ENCODE measurements at places on chromosomes 7 and 10. TPM values are rescaled to one million over a fixed set of nuclear protein-coding genes. Genes with fewer than 3 reads are reported as not detected.

DNA sequence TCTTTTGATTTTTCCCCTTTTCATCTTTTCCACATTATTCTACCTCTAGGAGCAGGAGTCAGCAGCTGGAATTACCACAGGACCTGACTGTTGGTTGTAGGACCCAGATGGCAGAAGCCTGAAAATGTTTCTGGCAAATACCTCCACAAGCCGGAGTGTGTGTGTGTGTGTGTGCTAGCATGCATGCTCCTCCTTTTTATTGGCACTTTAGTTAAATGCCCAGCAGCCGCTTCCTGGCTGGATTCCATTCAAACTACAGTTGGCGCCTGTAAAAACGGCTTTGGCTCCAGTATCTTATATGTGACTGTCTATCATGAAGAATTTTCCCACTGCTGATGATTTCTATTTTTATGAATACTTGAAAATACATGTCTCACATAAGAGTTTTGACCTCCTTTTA lies 319.7 kb upstream of the SP4 start:
- no peak for DNase-seq

Gene SH2D4B
- total RNA-seq: 0.19 TPM

GRCh38 chr7:55534262-55534915 lies 37.9 kb downstream of the VOPP1 start:
- DNase-seq: no peak

Gene HECW1
- total RNA-seq: 0.05 TPM

Gene WAPL
- total RNA-seq: 37.9 TPM

- DNase-seq: no peak
Observed at GRCh38 chr7:43584195-43584586, 1.3 kb downstream of the STK17A start.

DNA sequence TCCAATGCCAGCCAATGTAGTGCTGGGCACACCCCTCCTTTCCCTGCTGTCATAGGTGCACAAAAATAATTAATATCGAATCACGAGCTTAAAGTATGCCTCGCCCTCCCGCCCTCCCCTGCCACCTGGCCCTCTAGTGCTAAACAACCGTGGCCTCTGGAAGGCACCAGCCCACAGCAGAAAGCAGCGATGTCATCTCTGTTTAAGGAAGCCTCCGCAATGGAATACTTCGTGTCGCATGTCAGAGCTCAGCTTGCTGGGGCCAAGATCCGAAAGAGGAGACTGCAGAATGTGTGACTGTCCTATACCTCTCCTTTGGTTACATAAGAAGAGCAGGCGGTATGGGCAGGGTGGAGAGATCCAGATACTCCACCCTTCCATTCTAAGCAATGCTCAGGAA lies 71.5 kb downstream of the RHOBTB1 start:
- DNase-seq: no peak

DNA sequence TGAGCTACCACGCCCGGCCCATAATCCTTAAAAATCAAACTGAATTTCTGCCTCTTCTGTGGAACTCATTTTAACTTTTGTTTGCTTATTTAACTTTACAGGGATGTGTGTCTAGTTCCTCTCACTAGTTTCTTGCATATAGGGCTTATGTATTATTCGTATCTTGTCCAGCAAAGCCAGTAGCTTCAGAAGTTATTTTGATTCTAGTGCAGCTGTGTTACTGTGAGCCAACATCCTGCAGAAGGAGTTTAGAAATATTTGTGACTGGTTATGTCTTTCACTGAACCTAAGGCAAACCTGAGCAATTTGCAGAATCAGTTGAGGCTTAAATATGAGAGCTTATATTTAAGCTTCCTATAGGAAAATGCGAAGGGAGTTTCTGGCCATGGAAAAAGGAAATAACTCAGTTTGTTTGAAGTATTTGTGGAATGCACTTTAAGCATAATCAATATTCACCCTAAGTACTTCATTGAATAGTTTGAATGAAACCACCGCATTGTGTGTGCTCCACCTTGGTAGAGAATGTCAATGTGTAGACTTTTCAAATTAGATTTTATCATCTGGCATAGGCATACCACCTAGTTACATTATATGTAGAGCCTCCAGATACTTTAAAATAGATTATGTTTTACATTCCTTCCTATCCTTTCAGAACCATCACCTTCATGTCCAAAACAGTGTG lies 90.8 kb downstream of the MCU start:
- DNase-seq: no peak

DNA sequence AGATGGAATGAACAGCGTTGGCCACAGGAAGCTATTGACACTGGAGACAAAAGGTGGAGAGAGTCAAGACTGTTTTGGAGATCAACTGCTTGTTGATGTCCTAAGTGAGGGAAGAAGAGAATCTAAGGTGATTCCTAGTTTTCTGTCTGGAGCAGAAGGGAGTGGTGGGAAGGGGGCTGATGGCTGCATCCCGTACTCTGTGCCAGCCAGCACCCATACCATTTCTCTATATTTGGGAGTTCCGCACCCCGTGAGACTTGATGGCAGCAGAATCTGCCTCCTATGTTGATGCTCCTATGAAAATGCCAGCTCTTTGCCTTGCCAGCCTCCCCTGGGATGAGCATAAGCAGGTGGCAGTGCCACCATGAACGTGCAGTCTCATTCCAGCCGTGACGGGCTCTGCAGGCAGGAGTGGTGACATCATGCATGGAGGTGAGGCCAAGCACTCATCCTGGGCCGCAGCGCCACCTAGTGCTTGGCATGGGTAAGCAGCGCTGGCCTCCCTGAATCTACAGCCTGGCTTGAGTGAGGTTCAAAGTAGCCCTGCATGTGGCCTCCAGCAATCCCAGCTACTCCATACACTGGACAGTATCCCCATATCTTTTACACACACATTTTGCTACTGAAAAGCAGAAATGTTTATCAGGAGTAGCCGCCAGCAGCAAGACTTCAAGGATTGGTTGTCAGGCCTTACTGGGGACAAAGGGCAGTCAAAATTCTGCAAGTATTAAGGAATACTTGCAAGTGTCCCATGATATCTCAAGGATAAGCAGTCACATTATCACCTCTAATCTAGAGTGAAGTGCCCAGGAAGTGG lies 43.0 kb downstream of the PODXL start:
- peak; percentile 87 for DNase-seq

GRCh38 chr7:71911051-71911450 lies 501.1 kb downstream of the CALN1 start:
- no peak for DNase-seq

GRCh38 chr10:47359626-47360418 lies 11.7 kb downstream of the RBP3 start:
- no peak for DNase-seq

GRCh38 chr7:157384301-157384700 lies 47.5 kb downstream of the DNAJB6 start:
- DNase-seq: no peak

Gene CDK14
- 9.5 TPM for total RNA-seq

DNA sequence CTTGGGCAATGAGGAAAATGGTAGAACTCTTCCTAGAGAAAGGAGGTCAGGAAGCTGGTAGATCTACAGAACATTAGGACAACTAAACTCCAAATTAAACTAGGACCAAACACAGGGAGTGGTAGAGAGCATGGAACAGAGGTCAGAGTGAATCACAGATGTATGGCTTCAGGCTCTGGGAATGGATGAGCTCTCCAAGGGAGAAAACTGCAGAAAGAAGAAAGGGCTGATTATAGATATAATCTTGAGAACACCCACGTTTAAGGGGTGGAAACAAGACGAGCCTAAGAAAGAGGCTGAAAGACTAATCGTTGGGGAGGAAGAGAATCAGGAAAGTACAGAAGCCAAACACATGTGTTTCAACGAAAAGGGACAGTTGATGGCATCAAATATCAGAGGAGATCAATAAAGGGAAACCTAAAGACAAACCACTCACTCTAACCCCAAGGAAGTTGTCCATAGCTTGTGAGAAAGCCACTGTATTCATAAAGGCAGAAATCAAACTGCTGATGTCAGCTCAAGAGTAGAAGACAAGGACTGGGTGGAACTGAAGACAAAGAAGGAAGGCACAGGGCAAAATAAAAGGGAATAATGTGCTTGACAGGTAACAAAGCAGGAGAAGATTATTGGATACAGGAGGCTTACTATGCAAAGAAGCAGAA lies 41.4 kb downstream of the NUDCD3 start:
- no peak for DNase-seq

Gene SPRN
- total RNA-seq: not detected

DNA sequence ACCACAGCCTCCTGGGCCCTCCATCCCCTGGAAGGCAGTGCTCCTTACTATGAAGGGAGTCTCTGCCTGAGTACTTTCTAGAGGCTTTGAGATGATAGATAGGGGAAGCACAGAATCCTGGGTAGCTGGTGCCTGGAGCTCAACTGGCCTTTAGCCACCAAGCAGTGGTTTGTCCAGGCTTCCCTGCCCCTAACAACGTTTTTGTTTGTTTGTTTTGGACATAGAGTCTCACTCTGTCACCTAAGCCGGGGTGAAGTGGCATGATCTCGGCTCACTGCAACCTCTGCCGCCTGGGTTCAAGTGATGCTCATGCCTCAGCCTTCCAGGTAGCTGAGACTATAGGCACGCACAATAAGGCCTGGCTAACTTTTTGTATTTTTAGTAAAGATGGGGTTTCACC lies 289.4 kb downstream of the PLXNA4 start:
- no peak for DNase-seq

- DNase-seq: peak; percentile 35
Observed at GRCh38 chr10:98555021-98555619, 108.4 kb upstream of the HPS1 start.

DNA sequence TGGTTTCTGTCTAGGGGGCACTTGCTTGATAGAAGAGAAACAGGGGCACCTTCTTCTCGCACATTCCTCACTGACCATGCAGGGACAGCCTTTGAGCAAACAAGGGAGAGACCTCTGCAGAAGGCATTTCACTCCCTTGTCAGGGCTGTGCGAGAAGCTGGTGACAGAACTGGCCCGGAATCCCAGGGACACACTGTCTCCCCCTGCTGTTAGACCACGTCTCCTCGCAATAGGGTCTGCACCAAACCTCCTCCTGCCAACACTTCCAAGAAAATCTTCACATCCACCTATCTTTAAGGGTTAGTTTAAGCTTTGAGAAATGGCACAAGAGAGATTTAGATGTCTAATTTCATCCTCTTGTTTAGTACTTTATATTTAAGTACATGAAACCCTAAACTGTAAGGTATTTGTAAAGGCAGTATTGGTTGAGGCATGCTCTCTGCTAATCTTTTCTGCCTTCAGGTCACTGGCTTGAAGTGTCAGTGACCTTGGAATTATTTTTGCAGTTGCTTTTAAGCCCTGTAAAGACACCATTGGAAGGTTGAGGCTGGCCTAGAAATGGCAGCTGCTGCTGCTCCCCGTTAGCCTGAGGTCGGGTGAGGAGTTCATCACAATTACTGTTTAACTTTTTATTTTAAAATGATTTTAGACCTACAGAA lies 37.0 kb downstream of the RBM20 start:
- no peak for DNase-seq

DNA sequence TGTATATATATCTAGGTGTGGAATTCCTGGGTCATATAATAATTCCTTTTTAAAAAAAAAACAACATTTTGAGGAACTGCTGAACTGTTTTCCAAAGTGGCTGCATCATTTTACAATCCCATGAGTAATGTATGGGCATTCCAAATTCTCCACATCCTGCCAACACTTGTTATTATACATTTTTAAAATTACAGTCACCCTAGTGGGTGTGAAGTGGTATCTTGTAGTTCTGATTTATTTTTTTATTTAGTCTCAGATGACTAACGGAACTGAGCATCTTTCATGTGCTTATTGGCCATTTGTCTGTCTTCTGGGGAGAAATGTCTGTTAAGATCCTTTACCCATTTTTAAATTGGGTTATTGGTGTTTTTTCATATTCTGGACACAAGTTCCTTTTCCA lies 12.0 kb upstream of the KLHL7 start:
- no peak for DNase-seq

Gene OIT3
- total RNA-seq: 64.6 TPM

GRCh38 chr7:151233804-151234203 lies 1.5 kb downstream of the CHPF2 start:
- no peak for DNase-seq

Gene TDRD1
- total RNA-seq: 0.09 TPM

Gene AKR1C8
- 28.5 TPM for total RNA-seq

Gene PGAM2
- 2.3 TPM for total RNA-seq

- DNase-seq: no peak
Observed at GRCh38 chr10:118028619-118029018, 18.1 kb downstream of the RAB11FIP2 start.

Gene NUTM2A
- 1.9 TPM for total RNA-seq

- DNase-seq: no peak
Observed at GRCh38 chr10:112775381-112775780, 174.7 kb upstream of the TCF7L2 start.

- DNase-seq: no peak
Observed at GRCh38 chr7:158710651-158711102, 6.1 kb upstream of the NCAPG2 start.

DNA sequence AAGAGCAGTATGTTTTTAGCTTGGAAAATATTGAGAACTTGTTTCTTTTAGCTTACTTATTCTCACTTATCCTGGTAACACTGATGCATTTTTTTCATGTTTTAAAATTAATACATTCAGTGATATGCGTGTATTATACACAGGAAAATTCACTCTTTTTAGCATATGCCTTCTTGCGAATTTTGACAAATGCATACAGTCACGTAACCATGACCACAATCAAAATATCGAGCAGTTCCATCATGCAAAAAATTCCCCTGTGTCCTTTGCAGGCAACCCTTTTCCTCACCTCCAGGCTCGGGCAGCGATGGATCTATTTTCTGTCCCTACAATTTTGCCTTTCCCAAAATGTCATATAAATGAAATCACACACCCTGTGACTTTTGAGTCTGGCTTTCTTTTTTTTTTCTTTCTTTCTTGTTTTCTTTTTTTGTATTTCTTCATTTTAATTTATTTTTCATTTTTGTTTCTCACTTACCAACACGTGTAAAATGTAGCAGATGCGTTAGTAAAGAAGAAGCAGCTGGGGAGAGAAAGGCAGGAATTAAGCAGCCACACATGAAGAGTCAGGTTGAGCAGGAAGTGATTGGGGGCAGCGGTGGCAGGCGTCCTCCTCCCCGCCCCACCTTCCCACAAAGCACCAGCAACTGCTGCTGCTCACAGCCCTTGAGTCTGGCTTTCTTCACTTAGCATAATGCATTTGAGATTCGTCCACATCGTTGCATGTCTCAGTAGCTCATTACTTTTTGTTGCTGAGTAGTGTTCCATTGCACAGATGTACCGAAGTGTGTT lies 29.9 kb downstream of the ADRB1 start:
- no peak for DNase-seq

DNA sequence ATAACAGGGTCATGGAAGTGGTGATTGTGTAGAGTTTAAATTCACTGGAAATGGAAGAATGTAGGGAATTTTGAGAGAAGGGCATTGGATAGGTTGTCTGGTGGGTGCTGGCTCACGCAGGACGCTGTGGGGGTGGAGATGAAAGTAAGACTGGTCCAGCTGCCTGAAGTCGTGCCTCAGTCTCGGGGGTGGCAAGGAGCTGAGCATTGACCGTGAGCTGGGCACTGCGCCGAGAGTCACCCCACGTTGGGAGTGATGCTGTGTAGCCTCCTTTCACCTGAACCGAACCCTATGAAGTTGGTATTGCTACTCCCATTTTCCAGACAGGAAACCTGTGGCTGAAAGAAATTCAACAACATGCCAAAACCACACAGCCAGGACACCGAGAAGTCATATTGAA lies 99.2 kb downstream of the ACTR3B start:
- peak; percentile 5 for DNase-seq

- DNase-seq: no peak
Observed at GRCh38 chr7:79770063-79770462, 316.6 kb upstream of the MAGI2 start.

Gene ACTA2
- total RNA-seq: 13.2 TPM

All from liver (tissue), 10 donors.